NCI-H526 (cell line): ENCODE measurements at places on chromosomes 1 and 21.

- DNase-seq = no peak
These were observed 17.3 kb upstream of the LRP8 start for GRCh38 chr1:53344921-53345838.

DNA sequence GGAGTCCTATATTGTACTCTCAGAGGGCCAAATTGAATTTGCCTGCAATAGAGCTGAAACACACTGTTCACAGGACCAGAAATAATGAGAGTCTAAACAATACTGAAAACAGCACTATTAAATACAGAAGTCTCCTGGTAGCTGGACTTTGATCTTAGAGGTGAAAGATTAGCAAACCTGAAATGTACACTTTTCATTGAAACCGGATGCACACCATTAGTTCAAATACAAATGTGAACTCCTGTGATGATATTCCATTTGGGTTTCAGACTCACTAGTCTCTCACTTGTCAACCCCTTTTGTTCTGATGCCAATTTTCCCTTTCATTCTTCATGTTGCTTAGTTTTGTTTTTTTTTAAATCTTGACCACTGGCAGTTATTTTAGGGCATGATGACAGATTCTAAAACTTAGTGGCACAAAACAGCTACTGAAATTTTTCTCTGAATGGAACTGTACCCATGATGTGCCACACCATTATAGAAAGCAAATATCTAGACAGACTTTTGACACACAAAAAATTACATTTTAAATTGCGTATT is 5.9 kb upstream of the TNFSF4 start:
- peak; percentile 39 for DNase-seq

DNA sequence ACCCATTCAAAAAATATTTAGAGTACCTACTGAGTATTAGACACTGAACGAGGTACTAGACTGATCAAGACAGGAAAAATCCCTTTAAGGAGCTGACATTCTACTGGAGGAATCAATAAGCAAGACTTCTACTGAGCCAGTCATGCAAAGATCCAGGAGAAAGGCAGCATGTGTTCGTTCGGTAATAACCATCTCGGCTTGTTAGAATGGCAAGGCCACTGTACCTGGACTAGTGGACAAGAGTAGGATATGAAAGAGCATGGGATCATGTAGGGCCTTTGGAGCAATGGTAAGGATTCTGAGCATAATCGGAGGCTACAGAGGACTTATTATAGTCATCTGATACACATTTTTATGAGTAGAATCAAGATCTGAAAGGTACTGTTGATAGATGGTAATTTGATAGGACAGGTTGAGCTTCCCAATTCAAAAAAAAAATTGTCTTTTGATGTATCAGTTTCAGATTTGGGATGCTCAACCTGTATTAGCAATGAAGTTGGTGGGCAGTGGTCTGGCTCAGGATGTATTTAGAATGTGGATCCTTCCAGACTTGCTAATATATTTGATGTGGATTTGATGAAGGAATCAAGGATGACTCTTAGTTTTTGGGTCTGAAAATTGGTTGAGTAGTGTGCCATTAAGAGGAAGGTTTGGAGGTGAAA is 2.3 kb downstream of the COX20 start:
- peak; percentile 7 for DNase-seq

GRCh38 chr1:100178091-100178490 is at the start of gene LRRC39:
TSS of gene LRRC39 (minus strand) at chr1:100178256. CDS start at chr1:100168516, 9,740 bp downstream.
- DNase-seq = no peak

GRCh38 chr1:241624935-241625334 is 15.2 kb downstream of the CHML start:
- no peak for DNase-seq

- DNase-seq = no peak
These were observed 55.3 kb downstream of the MAN1C1 start for GRCh38 chr1:25671929-25672328.

- DNase-seq = no peak
These were observed 15.5 kb downstream of the AZIN2 start for GRCh38 chr1:33096363-33097005.

DNA sequence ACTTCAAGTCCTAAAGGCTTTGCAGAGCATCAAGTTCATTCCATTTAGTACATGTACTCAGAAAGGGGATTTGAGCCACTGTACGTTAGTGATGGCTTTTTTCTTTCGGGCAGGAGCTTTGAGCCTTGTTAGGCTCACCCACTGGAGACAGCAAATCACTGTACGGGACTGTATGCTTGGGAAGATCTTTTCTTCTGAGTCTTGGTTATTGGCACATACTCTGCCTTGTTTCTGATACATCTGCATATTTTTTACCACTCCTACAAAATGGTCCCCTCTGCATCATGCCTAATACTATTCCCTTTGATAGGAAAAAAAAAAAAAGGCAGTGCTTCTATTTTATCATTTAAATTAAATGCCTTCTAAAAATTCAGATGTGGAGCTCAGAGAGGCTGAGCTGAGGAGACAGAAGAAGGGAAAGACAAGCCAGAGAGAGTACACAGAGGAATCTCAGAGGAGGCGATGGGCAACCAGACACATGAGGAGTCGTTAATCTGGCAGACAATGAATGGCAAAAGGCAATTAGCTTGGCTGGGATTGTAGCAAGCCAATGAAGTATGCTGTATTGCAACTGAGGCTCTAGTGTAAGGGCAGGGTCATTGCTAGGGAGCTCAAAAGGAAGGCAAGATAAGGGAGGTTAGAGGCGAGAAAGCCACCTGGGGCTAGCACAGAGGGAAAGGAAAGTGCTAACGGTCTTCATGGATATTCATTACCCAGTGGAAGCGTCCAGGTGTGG is 39.4 kb downstream of the PHC2 start:
- peak; percentile 52 for DNase-seq

DNA sequence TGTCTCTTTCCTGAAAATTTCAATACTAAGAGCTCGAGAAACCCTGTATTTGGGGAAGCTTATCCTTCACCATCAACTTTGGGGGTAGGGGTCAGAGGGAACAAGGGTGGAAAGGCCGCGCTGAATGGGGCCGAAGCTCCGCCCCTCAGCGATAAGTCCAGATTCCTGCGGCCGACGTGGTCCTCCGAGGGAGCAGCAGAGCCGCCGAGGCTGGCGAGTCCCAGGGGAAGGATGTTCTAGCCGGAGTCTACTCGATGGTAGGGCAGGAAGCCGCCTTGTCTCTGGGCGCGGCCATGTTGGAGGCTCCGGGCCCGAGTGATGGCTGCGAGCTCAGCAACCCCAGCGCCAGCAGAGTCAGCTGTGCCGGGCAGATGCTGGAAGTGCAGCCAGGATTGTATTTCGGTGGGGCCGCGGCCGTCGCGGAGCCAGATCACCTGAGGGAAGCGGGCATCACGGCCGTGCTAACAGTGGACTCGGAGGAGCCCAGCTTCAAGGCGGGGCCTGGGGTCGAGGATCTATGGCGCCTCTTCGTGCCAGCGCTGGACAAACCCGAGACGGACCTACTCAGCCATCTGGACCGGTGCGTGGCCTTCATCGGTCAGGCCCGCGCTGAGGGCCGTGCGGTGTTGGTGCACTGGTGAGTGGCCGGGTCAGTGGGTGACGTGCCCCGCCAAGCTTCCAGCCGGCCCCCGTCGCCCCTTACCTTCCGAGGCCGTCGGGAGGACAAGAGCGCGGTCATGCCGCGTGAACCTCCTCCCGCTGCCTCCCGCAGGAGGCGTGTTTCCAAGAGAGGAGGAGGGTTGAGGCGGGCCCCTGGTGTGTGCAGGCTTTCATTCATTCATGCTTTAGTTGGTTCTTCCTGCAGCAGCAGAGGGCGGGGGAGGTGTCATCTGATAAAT is at the start of gene DUSP12:
DUSP12 (plus strand) TSS at position 278 of the 899 bp plus-strand sequence; CDS start at position 294, 16 bp downstream.
- DNase-seq = peak; percentile 98

- no peak for DNase-seq
These were observed 30.1 kb downstream of the TOMM20 start for GRCh38 chr1:235098547-235098946.

DNA sequence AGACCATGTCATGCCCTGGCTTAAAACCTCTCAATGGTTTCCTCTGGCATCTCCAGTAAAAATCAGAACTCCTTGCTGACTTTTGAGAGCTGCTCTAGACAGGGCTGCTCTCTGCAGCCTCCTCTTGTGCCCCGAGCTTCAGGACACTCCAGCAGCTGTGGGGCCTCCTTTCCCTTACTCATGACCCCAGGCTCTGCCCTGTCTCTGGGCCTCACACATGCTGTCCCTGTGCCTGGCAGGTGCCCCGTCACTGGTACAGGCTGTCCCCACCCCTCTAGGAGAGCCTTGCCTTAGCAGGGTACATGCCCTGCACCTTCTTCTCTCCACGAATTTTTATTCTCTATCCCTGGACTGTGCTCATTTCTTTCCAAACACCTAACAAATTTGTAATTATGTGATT is 43.2 kb downstream of the HIVEP3 start:
- DNase-seq = no peak

GRCh38 chr1:54671985-54672608 is 30.5 kb downstream of the MROH7 start:
- DNase-seq = peak; percentile 6

- DNase-seq = no peak
These were observed 109.1 kb downstream of the MRPS6 start for GRCh38 chr21:34182436-34182835.

GRCh38 chr21:28543975-28544374 is 448.7 kb downstream of the LTN1 start:
- DNase-seq = no peak

- DNase-seq = no peak
These were observed 11.4 kb upstream of the MMEL1 start for GRCh38 chr1:2644171-2644570.

GRCh38 chr1:248857749-248858095 is 1.2 kb downstream of the ZNF692 start:
- no peak for DNase-seq

DNA sequence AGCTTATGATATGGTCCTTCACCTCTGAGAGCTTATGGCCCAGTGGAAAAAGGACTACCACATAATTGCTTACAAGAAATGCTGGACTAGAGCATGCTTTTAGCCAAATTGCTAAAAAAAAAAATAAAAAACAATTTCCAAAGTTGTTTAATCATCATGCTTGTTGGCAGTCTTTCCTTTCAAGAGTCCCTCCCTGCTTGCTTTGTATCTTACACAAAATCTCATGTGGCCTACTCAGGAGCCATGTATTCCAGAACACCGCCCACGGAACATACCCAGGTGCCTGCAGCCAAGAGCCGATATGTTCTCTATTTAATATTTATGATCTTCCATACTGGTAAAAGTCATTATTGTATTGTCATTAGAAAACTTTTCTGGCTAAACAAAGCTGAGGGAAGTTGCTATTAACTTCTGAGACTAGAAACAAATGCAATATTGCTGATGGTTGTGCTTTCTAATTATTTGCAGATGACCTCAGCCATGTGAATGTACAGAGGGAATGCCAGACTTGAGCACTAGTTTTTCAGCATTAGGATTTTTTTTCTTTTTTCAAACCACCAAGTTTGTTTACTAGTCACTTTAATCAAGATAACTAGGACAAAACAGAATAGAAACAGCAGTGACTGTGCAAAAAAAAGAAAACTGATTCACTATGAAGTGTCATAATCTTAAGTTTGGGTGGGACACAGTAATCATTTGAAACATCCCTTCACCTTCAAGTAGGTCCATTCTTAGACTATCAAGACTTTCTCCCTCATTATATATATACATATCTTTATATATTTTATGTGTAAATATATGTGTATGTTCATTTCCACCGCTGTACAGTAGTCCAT is 129.3 kb upstream of the GORAB start:
- DNase-seq = no peak

DNA sequence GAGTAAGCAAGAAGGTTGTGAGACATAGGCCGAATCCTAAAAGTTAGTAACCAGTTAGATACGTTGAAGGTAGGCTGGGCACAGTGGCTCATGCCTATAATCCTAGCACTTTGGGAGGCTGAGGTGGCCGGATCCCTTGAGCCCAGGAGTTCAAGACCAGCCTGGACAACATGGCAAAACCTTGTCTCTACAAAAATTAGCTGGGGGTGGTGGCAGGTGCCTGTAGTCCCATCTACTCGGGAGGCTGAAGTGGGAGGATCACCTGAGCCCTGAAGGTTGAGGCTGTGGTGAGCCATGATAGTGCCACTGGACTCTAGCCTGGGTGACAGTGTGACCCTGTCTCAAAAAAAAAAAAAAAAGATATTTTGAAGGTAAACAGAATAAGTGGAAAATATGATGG is 1.5 kb upstream of the PARP1 start:
- no peak for DNase-seq

GRCh38 chr1:29550119-29550841 is 314.0 kb downstream of the PTPRU start:
- no peak for DNase-seq

DNA sequence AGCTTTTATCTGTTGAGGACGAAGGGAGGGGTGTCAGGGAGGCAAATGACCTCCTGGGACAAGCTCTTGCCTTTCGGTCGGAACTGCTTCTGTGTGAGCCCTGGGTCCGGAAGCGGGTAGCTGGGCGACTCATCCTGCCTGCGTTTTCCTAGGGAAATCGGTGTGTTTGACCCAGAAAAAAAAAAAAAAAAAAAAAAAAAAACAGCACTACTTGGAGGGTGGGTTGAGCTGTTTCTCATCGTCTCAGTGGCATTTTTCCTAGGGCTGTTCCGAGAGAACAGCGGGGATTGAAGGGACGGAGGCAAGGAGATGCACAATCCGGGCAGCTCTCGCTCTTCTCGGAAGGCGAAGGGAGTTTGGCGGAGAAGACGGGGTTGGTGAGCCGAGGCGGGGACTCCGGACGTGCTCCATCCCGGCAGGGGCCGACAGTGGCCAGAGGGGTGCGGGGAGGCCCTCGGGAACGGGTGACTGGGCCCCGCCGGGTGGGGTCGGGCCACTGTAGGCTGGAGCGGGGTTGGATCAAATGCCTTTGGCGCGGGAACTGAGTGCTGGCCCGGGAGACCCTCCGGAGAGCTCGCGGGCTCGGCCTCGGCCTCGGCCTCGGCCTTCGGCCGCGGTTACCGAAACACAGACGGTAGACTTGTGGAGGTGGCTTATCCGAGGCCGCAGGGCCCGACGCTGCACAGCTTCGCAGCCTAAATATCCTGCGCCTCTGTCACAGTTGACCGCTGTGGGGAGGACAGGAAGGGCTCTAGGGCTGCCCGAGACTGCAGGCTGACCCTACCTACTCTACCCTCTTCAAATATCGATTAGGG is 2.4 kb upstream of the BARHL2 start:
- no peak for DNase-seq

DNA sequence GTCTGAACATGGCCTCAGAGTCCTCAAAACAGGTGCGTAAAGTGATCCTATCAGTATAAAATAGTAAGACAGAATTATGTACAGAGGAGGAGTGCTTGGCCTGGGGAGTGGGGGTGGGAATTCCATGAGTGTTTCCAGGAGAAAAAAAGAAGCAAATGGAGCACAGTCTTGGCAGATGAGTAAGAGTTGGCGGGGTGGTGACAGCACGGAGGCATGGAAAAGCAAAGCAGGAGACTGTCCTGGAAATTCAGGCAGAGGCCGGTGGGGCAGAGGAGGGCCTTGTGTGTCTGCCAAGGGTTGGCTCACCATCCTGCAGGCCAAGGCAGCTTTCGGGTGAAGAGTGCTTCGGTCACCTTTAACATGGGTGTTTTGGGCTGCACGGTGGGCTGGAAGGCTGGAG is 63.4 kb downstream of the OPTC start:
- DNase-seq = no peak

- DNase-seq = no peak
These were observed 3.6 kb downstream of the UTP11 start for GRCh38 chr1:38015978-38016725.

DNA sequence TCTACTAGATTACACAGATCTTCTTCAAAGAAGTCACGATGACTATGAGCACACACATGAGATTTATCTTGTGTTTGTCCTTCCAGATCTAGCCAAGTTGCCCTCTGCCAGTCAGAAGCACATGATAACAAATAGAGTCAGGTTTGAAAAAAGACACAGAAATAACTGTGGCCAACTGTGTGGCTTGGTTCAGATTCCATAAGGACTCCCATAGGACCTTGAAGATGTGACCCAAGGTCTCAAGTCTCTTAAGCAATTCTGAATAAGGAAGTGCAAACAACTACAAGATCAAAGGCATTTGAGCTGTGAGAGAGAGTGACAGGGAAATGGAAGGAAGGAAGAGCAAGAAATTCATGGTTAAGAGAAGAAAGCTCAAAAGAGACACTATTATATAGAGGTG is 194.0 kb downstream of the PLPP3 start:
- no peak for DNase-seq
